ENCODE measurements at places on chromosomes 6 and 20. TPM values are rescaled to one million over a fixed set of nuclear protein-coding genes. Genes with fewer than 3 reads are reported as not detected.
A peak's percentile ranks its signal among the peaks of the same experiment; 100 is the strongest.

HRH3 gene
- not detected for total RNA-seq

- no peak for DNase-seq
These were observed 35.7 kb downstream of the CITED2 start for GRCh38 chr6:139338795-139339194.

DNA sequence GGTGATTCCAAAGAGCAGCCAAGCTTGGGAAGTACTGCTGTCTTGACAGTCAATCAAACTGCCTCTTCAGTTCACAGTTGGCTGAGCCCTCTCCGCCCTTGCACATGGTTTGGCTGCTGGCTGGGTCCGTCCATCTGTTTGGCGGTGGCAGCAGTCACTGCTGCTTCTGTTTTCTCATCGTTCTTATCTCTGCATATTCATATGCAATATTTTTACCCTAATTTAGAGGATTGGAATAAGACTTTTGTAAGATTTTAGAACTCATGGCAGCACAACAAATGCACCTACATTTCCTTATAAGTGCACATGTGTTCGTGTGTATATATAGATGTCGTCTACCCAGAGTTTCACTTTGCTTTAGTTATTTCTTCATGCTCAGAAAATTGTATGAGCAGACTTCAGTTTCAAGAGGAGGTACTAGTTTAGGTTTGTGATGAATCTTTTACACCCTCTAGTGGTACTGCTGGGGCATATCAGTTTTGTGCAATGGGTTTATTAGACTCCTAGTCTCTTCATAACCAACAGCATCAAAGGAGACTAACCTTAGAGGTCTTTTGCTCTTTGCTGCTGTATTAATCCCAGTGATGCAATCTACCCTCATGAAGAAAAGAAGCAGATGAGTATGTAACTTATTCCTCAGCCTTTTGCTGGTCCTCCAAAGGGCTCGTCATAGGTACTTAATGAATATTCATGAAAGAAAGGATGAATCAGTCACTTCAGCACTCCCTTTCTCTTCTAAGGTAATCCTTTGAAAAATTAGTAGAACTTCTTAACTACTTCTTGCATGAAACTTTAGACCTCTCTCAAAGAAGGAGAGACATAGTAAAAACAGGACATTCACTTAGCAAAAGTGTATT, 44.3 kb downstream of the KHDC1L start:
- DNase-seq, result peak; percentile 76

DNA sequence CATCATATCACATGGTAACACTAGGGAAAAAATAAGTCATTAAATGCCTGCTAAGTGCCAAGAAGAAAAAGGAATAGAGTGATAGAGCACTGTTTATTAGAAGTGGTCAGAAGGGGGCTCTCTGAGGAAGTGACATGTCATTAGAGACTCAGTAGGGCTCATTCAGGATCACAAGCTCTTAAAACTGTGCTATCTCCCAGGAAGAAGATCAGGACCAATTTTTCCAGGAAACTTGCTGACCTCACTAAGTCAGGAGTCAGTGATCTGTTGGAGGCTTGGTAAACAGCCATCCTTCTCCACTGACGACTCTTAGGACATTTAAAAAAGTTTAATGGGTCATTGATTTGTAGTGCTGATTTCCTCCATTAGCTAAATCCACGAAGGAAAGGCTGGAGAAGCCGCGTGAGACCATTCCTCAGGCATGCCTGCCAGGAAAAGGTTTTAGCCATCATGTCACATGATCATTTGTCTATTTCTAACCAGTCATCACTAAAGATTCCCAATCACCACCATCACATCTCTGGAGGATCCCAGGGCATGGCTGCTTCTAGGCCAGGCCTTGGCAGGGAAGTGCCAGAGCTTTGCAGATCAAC, 5.9 kb upstream of the PTPN1 start:
- peak; percentile 65 for DNase-seq

GRCh38 chr6:24078200-24078599, 47.8 kb upstream of the NRSN1 start:
- no peak for DNase-seq
